NCI-H1694 (cell line): ENCODE measurements at places on chromosomes 1 and 21.

DNA sequence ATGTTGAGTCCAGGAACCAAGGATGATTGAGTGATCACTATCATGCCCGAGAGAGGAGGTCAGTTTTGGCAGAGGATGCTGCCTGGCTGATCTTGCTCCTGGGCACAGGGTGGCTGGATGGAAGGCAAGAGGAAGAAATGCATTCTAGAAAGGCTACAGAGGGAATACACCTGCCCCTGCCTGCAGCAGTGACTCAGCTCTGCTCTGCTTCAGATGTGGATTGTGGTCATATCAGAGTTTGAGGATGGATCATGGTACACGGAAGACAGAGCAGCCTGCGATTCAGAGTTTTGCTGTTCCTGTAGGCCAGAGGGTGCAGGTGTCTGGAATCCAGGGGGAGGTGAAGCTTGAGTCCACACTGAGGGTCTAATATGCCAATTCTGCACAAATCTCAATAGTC lies 37.2 kb downstream of the PCP4 start:
- no peak for DNase-seq

GRCh38 chr1:243849421-243850201 lies 432 bp downstream of the AKT3 start:
- peak; percentile 100 for DNase-seq

DNA sequence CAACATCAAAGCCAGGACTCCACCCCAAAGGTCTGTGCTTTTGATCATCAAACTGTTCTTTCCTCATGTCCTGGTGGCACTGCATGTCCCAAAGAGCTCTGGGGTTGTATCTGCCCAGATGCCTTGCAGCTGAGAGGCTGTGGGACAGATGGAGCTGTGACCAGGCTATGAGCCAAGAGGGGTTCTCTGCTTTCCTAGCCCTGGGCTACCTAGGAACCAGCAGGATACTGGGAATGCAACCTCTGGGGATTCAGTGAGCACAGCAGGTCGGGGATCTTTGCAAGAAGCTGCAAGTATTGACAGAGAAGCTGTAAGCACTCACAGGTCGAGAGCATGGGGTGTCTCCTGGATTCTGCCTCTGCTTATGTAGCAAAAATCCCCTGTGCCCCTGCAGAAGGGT lies 186.6 kb downstream of the GRIK3 start:
- DNase-seq = peak; percentile 92

DNA sequence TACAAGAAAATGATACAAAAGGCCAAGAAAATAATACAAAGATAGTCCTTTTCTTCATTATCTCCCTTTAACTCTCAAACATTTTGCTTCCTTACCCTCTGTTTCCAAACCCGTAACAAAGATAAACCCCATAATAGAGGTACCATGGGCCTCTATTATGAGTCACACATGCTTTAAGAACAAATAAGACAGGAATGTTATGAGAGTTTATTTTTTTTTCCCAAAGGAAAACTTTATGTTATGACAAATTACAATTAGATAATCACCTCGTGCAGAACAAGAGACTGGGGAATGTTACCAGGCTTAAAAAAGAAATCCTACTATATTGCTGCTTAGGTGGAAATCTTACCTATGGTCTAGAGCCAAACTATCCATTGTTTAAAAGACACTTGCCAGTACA lies 272.0 kb downstream of the BRINP3 start:
- DNase-seq = no peak

DNA sequence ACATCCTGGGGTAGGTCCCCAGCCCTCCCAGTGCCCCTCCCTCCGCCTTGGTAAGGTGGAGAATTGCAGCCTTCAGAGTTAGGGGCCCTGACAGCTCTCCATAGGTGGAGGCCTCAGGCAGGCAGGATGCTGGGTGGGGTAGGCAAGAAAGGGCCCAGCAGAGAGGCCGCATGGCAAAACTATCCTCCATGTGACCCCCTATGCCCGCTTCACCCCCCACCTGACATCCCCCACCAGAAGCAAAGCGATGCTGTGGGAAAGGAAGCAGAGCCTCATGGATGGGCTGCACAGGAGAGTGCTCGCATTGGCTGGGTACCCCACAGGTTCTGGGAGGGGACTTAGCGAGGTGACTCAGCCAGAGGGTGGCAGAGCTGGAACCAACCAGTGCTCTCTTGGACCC lies 1.6 kb downstream of the S100A9 start:
- DNase-seq = no peak

- DNase-seq = no peak
Measured at GRCh38 chr1:3077561-3077960, 8.6 kb downstream of the PRDM16 start.
